ENCODE measurements at places on chromosomes 5 and 9.
A peak's percentile ranks its signal among the peaks of the same experiment; 100 is the strongest.

DNA sequence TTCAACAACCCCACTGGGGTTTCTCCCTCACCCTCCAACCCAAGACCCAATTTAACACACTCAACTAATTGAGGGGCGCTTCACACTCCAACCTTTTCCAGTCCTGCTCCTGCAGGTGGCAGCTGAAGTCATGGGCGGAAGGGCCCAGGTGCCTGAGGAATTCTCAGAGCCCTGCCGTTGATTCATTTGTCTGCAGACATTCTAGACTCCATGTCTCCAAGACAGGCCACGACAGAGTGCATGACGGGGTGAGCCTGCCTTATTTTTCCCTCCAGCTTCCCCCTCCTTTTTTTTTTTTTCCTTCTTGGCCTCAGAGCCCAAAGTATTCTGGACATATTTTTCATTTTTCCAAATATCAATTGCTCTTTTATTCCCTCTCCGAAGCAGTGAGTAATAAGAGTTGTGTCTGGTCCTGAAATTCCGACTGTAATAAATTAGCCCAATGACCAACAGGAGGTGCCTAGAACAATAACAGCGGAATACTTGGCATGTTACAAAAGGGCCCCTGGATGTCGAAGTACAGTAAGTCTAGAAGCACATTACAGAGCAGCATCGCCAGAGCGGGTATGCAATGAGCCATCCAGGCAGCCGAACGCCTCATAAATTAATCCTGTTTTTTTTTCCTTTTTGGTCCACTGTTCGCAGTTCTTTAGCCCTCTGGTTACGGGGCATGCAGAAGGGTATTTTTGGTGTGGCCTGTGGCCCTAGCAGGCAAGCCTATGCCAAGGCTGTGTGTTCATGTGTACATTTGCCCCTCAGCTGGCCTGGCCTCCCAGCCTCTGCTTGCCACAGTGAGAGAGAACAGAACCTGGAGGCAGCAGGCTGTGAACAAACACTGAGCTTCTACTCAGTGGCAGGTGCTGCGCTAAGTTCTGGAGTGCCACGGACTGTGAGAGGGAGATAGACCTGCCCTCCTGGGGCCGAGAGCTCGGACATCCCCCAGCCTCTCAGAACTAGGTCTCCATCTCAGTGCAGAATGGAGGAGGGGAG is 8.6 kb upstream of the SMIM23 start:
- DNase-seq = no peak

- peak; percentile 38 for DNase-seq
These were observed 621 bp upstream of the GCNT4 start for GRCh38 chr5:75053054-75053303.

DNA sequence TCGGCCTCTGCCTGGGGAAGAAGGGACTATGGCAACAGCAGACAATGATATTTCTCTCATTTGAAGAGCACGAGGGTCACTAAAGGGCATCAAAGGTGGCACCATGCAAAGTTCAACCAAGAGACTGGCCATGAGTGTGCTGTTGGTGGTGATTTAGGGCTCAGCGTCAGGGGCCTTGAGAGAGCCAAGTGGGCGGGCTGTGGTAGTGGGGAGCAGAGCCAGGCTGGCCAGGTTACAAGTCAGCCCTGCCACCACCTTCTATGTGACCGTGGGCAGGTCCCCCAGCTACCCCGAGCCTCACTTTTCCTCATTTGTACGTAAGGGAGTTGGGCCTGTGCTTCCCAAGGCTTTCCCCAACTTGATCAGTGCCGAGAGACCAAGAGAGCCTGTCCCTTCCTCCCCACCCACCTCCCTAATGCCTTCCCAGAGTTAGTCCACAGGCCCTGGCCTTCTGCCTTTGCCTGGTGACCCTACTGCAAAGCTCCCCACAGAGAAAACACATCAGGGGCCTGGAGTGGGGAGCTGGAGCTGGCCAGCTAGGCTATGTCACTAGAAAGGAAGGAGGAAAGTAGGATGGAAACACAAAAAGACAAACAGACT is 104.3 kb downstream of the PDE6A start:
- no peak for DNase-seq

- no peak for DNase-seq
These were observed 154.6 kb upstream of the GNA14 start for GRCh38 chr9:77802515-77803293.

Measured in T-helper 17 cell (primary cell).